Ovary (tissue), 10 donors: ENCODE measurements at places on chromosomes 13 and 19. TPM values are rescaled to one million over a fixed set of nuclear protein-coding genes. Genes with fewer than 3 reads are reported as not detected.
A peak's percentile ranks its signal among the peaks of the same experiment; 100 is the strongest.

DNA sequence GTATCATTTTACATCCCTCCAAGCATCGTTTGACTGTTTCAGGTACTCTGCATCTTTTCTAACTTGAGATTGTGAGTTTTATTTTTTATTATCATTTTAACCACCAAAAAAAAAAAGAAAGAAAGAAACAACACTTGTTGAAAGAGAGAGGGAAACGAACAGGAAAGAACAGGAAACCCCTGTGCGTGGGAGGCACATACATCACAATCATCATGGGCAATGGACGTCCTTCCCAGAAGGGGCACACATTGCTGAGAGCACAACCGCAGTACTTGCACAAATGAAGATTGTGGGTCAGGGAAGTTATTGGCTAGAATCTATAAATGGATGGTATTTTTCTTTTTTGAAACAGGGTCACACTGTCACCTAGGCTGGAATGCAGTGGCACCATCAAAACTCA is 1.7 kb downstream of the CLC start:
- DNase-seq: no peak

LNX2 gene
- polyA plus RNA-seq: 8.3 TPM

C13orf42 gene
- polyA plus RNA-seq: 0.04 TPM

CYP2F1 gene
- not detected for polyA plus RNA-seq

DNA sequence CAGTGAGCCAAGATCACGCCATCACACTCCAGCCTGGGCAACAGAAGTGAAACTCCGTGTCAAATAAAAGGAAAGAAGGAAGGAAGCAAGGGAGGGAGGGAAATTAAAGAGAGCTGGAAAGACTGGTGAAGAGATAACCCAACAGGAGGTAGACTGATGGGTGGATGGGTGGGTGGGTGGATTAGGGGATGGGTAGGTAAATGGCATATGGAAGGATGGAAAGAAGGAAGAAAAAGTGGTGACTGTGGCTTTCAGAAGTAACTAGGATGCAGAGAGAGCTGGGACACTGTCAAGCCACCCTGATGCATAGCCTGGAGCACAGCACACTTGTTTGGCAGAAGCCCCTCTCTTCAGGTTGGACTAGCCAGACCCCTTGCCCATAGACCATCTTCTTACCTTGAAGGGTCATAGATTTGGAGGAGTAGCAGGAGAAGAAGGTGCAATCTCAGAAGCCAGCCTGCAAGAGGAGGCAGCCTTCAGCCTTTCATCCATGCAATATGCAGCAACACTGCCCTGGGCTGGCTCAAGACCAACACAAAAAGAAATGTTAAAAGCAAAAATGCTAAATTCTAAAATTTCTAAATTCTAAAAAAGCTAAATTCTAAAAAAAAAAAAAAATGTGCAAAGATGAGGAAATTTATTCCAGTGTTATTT is 5.1 kb downstream of the IQCN start:
- no peak for DNase-seq

- DNase-seq: peak; percentile 65
These were observed 73.8 kb downstream of the MAP4K1 start for GRCh38 chr19:38543807-38544568.

C13orf46 gene
- 0.05 TPM for polyA plus RNA-seq

DNA sequence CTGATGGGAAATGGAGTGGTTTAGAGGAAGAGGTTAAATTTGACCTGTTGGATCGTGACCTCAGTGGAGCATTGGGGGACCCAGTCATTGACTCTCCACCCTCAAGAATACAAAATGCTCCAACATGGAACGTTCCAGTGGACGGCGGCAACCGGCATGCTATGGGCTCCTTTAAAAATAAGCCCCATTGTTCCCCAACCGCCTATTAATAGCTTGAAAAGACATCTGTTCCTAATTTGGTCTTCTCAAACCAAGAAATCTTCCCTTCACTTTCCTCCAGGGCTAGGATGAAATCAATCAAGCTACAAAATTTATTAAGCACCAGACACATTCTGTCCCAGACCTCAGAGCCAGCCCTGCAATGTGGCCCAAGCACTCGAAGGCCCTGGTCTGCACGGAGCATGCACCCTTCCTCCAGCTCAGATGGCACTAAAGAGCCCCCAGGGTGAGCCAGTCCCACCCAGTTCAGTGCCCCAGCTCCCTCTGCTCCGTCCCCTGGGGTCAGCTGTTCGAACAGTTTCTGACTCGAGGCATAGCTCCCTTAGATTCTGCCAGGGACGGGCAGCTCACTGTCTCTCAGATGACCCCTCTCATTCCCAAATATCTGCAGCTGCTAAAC is 22.5 kb upstream of the VSTM2B start:
- no peak for DNase-seq

GRCh38 chr13:83546476-83546875 is 335.8 kb downstream of the SLITRK1 start:
- no peak for DNase-seq

DNA sequence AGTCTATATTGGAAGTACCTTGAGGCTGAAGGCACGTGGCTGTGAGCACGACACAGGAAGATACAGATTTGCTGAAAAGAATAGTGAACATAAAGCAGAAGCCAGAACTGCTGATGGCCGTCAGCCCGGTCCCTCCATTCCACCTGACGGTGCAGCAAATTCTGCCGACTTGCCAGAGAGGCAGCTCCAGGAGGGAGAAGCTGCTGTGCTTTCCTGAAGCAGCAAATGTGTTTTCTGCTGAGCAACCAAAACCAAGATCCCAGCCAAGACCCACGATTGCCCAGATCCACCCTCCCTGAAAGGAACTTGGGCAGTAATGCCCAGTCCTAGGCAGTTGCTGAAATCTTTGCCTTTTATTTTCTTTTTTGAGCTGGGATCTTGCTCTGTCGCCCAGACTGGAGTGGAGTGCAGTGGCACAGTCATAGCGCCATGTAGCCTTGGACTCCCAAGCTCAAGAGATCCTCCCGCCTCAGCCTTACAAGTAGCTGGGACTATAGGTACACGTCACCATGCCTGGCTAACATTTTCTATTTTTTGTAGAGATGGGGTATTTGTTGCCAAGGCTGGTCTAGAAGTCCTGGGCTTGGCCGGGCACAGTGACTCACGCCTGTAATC is 7.0 kb upstream of the RCN3 start:
- DNase-seq: no peak

DNA sequence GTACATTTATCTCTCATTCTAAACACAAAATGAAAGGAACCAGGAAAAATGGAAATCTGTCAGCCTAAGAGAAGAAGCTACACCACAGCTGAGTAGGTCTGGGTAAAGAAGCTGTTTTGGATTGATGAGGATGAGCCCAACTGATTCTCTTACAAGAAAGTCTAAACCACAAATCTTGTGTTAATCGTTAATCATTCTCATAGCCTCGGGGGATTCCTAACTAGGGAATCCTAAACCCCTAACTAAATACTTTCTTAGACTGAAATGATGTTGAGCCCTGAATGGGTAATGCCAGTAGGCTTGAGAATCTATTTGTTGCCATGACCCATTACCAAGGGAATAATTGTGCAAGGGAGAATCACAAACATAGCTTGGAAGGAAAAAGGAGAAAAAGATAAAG is 327.5 kb upstream of the SPRY2 start:
- DNase-seq: no peak

GRCh38 chr13:37029617-37030016 is 29.0 kb downstream of the EXOSC8 start:
- DNase-seq: no peak

DNA sequence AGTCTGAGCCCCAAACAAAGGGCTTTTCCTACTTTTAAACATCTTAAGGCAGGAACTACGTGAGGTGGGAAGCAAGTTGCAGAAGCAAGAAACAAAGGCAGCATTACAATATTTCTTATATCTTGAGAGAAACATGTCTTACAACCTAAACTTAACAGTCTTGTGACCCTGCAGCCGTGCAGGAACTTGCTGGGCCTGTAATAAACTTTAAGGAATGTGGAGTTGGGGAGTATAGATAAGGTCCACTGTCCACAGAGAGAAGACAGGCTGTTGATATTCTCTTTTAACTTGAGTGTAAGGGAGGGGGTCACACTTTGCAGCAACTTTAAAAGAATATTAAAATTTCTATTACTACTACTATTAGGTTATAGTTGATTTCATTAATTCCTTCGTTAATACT is 214.6 kb upstream of the HTR2A start:
- no peak for DNase-seq

DNA sequence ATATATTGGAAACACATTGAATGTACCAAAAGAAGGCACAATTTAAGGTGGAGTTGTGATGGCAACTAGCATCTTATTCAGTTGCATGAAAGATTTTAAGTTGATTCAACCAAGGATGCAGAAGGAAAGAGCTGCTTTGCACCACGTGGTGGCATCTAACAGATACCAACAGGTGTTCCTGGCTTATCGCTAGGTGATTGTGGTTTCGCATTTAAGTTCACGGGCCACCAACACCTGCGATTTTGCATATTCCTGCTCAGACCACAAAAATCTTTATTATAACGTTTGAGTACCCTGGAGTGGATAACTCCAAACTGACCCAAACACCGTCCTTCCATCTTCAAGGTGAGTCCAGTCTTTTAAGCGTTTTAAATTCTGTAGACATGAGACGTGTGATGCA is 45.3 kb downstream of the RGCC start:
- DNase-seq: no peak

- no peak for DNase-seq
These were observed 12.6 kb downstream of the KLC3 start for GRCh38 chr19:45352914-45353796.

OLFM2 gene
- polyA plus RNA-seq: 7.1 TPM

CILP2 gene
- 0.28 TPM for polyA plus RNA-seq

DNA sequence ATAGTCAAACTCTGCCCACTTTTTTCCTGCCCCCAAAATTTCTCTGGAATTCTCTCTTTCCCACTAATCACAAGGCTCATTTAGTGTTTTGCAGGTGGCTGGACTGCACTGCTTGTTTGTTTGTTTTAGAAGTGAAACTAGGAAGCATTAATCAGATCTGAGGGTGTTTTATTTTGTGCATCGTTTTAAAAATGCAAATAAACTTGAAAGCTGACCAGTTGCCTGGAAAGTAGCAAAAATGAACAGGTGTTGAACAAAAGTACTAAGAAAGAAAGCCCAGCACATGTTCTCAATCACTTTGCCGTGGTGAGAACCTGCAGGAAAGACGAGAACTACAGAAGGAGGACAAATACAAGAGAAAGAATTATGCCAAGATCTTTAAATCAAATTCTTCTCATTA is 365.5 kb downstream of the PCDH9 start:
- no peak for DNase-seq

DNA sequence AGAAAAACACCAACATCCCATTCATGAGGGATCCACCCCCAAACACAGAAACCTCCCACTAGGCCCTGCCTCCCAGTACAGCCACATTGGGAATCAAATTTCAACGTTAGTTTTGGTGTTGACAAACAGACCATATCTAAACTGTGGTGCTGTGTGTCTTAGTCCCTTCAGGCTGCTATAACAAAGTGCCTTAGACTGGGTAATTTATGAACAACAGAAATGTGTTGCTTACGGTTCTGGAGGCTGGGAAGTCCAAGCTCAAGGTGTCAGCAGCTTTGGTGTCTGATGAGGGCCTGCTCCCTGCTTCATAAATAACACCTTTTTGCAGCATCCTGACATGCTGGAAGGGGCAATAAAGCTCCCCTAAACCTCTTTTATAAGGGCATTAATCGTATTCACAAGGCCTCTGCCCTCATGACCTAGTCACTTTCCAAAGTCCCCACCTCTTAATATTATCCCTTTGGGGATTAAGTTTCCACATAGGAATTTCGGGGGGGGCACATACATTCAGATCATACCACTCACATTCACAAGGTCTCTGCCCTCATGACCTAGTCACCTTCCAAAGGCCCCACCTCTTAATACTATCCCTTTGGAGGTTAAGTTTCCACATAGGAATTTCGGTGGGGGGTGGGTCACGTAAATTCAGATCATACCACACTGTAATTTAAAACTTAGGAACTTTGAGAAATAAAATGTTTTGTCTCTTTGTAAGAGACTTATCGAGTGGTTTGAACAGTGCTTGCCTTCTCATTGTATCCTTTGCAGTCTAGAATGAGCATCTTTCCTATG is 27.5 kb downstream of the ZNF507 start:
- no peak for DNase-seq

GRCh38 chr13:46555722-46556417 is 2.9 kb downstream of the LRCH1 start:
- DNase-seq: no peak

VSIG10L gene
- polyA plus RNA-seq: 6.9 TPM
